ENCODE measurements at places on chromosomes 11 and 22. TPM values are rescaled to one million over a fixed set of nuclear protein-coding genes. Genes with fewer than 3 reads are reported as not detected.

GRCh38 chr11:46290598-46291309 lies 13.3 kb downstream of the CREB3L1 start:
- DNase-seq, result no peak
- H3K4me3 ChIP-seq, result no peak overlapping the region
- no peak overlapping the region for H3K27ac ChIP-seq
- no peaks in the 10 kb centered on the region for H3K36me3 ChIP-seq

TBC1D22A gene
- total RNA-seq, result 41.0 TPM

- no peak for DNase-seq
- no peaks in the 10 kb centered on the region for H3K27me3 ChIP-seq
- no peak overlapping the region for H3K27ac ChIP-seq
- no peak overlapping the region for H3K4me3 ChIP-seq
These were observed 5.7 kb downstream of the TMEM25 start for GRCh38 chr11:118536726-118537125.

TOMT gene
- total RNA-seq, result not detected

GRCh38 chr22:48827268-48827846 lies 1000.3 kb downstream of the BRD1 start:
- H3K36me3 ChIP-seq, result no peaks in the 10 kb centered on the region
- H3K27me3 ChIP-seq, result no peaks in the 10 kb centered on the region
- no peaks in the 10 kb centered on the region for H3K4me1 ChIP-seq
- DNase-seq, result no peak
- H3K4me3 ChIP-seq, result no peak overlapping the region
- H3K27ac ChIP-seq, result no peak overlapping the region
